ENCODE measurements at places on chromosomes 11 and 22. TPM values are rescaled to one million over a fixed set of nuclear protein-coding genes. Genes with fewer than 3 reads are reported as not detected.

DNA sequence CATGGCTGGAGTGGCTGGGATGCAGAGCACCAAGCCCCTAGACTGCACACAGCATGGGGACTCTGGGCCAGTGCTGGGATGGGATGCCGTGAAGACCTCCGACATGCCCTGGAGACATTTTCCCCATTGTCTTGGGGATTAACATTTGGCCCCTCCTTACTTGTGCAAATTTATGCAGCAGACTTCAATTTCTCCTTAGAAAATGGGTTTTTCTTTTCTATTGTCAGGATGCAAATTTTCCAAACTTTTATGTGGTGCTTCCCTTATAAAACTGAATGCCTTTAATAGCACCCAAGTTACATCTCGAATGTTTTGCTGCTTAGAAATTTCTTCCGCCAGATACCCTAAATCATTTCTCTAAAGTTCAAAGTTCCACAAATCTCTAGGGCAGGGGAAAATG lies 29.2 kb downstream of the RSF1 start:
- DNase-seq = no peak

DNA sequence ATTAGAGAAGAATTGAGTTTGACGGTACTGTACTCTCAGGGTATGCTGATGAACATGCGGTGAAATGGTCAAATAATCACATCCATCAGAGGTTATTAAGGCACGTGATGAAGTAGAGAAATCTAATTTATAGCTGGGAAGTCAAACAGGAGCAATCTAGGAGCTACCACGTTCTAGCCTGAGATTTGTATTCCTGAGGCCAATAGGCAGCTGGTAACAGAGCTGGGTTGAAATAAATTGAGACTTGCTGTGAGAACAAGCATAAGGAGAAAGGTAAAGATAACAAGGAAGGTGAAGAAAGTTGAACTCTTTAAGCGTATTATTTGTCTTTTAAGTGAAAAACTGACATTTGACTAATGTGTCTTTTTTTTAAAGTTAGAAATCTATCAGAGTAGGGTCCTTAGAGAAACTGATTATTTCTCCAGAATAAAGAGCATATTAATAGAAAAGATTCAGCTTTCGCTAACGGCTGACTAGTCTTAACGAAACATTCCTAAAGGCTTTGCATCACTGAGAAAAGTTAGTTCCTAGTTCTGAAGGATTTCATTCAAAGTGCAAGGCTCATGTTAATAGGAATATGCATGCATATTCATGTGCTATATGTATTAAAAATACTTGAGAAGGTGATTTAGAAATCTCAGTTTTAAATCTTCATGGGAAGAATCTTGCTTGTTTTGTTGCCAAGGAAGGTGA lies 5.2 kb upstream of the WEE1 start:
- no peak for DNase-seq

DNA sequence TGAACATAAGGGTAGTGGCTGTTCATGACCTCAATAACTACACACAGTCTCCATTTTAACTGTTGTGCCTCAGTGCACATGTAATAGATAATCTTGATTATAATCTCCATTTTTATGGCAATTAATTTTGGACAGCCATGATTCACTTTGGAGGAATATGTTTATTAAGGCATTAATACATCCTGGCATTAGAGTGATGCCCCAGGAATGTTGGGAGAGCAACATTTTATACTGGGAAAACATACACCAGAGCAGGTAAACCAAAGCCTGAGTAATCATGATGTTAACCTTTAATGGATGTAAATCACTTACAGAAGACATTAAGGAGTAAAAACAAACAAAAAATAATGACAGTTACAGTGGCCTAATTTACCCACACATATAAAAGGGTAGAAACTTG lies 886.3 kb upstream of the RAG2 start:
- no peak for DNase-seq

DDIAS gene
- 4.2 TPM for total RNA-seq

GRCh38 chr22:46967445-46968358 lies 205.3 kb downstream of the TBC1D22A start:
- no peak for DNase-seq

- no peak for DNase-seq
Observed at GRCh38 chr11:93668171-93668570, 6.7 kb downstream of the CEP295 start.

PTGDR2 gene
- not detected for total RNA-seq

Data from left lung (tissue), 14 donors.